ENCODE measurements at places on chromosomes 4 and X.

- no peak for DNase-seq
These were observed 46.0 kb upstream of the TMPRSS11E start for GRCh38 chr4:68401231-68401630.

DNA sequence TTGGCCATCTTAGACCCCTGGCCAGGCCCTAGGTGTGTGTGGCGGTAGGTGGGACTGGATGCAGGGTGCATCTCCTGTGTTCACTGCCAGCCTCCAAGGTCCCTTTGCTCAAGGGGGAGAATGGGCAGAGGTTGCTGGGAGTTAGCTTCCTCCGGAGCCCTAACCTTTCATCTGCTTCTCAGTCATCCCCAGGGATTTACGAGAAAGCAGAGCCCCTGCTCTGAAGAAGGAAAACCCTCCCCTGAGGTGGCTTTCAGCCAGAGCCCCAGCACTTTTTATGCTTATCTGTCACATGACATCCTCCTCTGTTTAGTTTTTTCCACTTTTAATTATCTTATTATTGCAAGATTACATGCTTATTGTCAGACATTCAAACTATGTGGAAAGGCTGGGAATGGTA is 44.9 kb upstream of the DDX3X start:
- no peak for DNase-seq

- DNase-seq, result no peak
These were observed 16.6 kb upstream of the H2AZ1 start for GRCh38 chr4:99966692-99967091.

DNA sequence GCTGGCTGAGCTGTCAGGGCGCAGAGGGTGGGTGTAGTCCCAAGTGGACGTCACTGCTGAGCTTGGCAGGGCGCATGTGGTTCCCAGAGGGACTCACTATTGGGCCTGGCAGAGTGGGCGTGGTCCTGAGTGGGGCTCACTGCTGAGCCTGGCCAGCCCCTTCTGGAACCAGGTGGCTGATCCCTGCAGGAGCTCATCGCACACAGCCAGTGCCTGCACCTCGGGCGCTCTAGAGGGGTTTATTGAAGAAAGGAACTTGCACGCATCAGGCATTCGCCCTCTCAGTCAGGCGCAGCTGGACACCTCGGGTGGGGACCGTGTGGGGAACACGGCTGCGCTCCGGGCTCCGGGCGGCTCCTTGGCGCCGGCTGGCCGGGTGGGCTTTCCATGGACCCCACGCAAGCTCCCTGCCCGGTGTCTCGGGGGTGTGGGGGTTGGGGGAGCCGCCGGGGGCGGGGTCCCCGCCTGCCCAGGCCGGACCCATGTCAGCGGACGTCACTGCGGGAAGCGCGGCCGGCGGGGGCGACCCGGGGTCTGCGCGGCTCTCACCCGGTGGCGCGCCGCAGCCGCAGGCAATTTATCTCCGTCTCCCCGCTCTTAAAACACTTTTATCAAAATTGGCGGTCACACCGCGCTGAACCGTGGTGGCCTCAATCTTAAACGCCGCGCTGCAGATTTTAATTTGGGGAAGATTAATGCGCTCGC is 65.4 kb upstream of the NKX1-1 start:
- DNase-seq, result no peak

GRCh38 chrX:78555401-78555980 is 103.6 kb downstream of the RTL3 start:
- peak; percentile 14 for DNase-seq

- no peak for DNase-seq
These were observed 95.5 kb downstream of the ZNF827 start for GRCh38 chr4:145843148-145843547.

DNA sequence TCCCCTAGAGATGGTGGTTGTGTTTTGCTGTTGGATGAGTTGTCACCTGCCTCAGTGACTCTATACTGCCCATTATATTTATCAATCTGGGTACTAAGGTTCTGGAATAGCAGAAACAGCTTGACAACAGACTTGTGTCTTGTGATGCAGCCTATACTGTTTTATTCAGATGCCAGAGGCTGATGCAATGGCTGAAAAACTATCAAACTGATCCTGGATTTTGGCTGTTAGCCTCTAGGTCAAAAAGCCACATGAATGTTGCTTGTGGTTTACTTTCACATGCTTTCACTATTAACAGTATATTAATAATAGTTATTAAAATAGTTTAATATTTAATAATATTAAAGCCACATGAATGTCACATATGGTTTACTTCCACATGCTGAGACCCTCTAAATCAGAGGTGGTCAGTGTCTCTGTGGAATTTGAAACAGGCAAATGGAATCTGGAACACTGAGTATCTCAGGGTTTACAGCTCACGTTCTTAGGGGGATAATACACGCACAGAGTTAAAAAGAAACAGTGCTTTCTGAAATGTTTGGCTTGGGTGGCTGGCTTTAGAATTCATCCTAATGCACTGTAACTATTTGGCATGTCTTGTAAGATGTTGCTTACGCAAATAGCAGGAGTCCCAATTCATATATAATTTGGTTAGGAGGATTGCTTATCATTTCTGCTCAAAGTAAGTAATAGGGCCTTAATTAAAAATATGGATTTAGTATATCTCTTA is 82.5 kb upstream of the LCORL start:
- DNase-seq, result no peak

DNA sequence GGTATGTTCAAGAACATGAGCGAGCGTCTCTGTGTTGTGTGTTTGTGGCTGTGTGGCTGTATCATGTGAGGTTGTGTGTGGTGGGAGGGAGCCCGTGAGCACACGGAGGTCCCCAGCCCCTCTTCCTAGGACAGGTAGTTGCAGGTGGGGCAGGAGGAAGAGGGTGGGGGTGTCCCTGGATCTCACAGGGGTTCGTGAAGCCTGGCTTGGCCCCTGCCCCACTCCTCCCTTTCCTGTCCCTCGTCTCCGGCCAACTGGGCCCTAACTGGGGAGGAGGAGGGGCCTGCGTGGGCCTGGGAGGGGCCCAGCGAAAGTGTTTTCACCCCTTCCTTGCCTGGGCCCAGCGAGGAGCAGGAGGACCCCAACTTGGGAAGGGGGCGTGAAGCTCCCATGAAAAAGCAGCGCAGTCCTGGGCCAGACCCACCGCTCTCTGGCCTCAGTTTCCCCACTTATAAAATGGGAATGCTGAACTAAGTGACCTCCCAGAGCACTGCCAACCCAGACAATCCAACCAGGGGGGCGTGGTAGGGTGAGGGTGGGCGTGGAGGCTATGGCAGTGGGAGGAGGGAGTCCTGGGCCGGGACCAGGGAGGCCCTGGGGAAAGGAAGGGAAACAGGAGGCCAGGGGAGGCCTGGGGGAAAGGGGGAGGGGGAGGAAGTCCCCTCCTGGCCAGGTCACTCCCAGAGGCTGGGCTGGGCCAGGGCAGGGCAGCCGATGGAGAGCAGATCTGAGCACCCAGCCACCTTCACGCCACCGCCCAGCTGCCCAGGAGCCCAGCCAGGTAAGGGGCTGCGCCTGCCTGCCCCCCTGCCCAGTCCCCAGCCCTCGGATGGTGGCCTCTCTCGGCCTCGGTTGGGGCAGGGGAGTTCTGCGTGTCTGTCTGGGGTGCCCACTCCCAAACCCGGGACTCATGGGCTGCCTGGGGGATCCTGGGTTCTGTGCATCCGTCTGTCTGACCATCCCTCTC is at the start of gene AVPR2:
Gene AVPR2, plus strand, starts transcription at position 683 of the 967 bp plus-strand sequence. CDS start 473 bp downstream, outside the sequence.
- DNase-seq, result no peak

DNA sequence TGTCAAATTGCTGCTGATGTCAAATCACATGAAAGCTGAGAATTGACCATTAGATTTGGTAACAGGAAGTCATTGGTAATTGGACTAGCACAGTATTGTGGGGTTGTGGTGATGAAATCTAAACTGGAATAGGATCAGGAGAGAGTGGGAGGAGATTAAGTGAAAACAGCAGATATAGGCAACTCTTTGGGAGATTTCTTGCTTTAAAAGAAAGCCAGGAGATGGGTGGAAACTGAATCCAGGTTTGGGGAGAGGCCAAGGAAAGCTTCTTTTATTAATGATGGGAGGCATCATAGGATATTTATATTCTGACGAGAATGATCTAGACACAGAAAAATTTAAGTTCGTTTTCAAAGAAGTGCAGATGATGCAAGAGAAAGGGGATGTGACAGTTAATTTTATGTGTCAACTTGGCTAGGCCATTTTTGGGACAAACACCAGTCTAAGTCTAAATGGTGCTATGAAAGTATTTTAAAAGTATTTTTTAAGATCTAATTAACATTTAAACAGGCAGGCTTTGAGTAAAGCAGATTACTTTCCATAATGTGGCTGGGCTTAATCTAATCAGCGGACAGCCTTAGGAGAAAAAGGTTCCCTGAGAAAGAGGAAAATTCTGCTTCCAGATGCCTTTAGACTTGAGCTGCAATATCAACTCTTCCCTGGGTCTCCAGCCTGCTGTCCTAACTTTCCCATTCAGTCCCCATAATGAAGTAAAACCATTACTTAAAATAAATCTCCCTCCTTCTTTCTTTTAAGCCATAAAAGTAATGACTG is 24.7 kb downstream of the SEC24D start:
- DNase-seq, result no peak

DNA sequence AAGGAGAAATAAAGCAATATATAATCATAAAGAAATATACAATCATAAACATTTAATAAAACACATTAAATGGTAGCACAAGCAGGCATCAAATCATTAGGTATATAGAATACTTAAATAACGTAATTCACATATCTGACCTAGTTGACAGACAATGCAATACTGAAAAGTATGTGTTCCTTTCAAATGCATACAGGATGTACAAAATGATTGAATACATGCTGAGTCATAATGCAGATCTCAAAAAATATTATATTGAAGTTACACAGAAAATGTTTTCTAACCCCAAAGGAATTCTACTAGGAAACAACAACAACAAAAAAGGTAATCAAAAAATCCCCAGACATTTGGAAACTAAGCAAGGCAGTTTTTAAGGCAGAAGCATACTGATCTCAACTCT is 1072.0 kb upstream of the INTU start:
- DNase-seq, result no peak

GRCh38 chr4:48470570-48470969 is 12.6 kb upstream of the SLC10A4 start:
- DNase-seq, result no peak

DNA sequence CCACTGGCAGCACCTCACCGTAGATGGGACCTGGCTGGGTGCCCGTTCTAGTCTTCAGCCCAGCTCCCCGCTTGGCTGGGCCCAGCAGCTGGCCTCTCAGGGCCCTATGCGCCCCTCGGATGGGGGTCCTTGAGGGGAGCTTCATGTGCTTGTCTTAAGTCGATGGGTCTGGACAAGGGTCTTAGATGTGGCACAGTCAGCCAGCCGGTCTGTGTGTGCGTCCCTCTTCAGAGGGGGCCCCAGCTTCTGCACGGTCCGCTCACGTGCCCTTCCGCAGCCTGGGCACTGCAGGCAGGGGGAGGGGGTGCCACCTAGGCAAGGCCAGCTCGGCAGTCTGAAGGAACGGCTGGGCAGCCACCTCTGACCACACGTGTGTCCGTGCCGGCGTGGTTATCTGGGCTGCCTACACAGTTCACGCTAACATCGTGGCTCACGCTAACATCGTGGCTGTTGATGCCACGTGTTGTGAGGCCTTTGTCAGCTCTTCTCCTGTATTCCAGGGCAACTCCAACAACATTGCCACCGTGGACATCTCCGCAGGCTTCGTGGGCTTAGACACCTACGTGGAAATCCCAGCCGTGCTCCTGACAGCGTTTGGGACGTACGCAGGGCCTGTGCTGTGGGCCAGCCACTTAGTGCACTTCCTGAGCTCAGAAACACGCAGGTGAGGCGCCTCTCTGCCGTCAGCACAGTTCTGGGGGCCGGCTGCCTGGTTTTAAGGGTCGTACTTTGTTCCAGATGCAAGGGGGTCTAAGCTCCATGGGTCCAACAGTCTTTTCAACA is 34.5 kb downstream of the PIGG start:
- no peak for DNase-seq

GRCh38 chr4:98583265-98583664 is 75.1 kb downstream of the TSPAN5 start:
- no peak for DNase-seq

GRCh38 chr4:100311181-100311580 is 120.9 kb upstream of the DDIT4L start:
- no peak for DNase-seq

GRCh38 chr4:10006601-10007435 is 14.5 kb downstream of the SLC2A9 start:
- DNase-seq, result peak; percentile 95

All from RCC 7860 (cell line).